Activated CD4-positive, alpha-beta memory T cell treated with anti-CD3 and anti-CD28 coated beads, Interleukin-2, amount 10 ng/mL, durations not matched to agents 7 days and 5 days (primary cell): ENCODE measurements at places on chromosomes 2 and 18.

DNA sequence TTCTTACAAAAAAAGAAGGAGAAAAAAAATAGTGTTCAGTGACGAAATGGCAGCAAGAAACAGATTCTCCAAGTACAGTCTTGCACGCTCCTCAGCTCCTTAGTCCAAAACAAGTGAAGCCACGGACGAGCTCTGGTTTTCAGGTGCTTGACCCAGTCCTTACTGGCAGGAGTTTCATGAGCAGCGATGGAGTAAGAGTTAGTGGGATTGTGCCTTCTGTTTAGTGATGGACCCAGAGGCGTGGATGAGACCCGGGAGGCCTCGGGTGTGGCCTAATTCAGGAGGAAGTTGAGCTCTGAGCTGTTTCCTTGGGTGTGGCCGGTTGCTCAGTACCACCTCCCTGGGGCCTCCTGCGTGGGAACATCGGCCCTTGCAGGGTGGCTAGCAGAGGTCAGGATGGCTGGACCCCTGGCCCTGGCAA is 52.0 kb downstream of the KIF5C start:
- DNase-seq, result peak; percentile 68

- DNase-seq, result no peak
Measured at GRCh38 chr2:185507719-185508118, 230.9 kb upstream of the FSIP2 start.

DNA sequence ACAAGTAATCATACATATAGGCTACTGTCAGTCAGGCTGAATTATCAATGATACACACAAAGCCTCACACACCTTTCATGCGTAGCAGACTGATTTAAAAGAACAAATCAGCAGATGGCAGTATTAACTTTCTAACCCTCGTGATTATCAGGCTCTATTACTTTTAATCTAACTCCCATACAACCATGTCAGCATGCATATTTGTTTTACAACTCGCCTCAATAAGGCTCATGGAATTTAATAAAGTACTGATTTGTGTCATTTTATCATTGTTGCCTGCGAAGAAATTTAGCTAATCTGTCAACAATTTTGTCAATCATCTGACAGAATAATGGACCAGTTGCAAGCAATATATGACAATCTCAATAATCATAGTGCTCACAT is 82.8 kb downstream of the SLC25A12 start:
- DNase-seq, result no peak

DNA sequence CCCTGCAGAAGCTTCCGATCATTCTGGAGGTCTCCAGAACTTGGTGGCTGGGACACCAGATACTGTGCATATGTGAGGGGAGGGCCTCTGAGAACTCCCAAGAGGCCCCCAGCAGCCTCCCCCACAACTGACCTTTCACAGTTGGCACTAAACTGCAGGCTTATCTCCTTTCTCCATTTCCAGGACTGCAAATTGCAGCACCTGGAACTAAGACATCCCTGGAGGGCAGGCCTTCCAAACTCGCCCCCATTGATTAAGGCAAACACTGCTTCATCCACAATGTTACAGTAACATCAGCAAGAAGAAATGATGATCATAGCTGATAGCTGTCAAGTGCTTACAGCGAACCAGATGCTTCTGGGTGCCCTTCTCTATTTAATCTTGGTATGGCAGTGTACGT is 67.9 kb downstream of the TGOLN2 start:
- no peak for DNase-seq

- no peak for DNase-seq
Measured at GRCh38 chr2:69077252-69077950, 64.4 kb downstream of the ANTXR1 start.

DNA sequence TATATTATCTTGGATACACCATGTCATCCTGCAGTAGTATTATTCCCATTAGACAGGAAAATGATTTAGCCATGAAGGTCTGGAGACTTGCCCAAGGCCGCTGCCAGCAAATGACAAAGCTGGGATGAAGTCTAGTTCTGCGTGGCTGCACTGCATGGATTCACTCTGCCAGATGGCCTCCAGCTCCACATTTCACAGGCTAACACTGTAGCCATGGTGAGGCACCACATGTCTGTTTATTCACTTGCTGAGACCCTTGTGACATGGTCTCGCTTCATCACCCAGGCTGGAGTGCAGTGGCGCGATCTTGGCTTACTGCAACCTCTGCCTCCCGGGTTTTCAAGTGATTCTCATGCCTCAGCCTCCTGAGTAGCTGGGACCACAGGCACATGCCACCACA is 31.5 kb upstream of the SCG2 start:
- DNase-seq, result no peak

DNA sequence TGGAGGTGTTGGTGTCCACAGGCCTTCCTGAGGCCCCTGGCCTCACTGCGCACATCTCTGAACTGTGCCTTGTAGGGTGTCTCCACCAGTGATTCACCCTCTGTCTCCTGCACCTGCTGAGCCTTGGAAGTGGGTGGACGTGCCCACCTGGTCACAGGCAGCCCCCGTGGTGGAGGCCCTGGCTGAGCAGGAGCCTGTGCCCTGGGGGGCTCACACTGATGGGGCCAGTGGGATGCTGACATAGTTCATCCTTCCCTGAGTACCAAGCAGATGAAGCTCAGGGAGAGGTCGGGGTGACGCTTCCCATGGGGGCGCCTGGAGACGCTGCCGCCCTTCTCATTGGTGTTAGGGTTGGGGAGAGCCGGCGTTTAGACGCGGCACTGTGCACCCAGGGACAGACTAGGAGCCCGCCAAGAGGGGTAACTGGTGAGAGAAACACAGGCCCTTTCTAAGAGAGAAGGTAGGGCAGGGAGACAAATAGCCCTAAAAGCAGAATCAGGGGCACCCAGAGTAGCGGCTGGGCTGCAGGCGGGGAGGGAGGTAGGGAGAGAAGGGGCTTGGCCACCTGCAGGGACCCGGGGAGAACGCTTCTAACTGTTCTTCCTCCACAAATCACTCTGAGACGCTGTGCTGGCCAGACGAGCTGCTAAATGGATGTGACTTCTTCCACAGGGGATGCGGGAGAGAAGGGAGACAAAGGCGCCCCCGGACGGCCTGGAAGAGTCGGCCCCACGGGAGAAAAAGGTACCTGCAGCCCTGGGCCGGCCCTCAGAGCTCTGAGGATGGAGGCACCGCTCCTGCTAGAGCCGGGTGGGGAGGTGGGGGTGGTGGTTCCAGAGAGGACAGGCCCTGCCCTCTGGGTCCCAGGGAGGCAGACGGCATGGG is 18.0 kb downstream of the COLEC11 start:
- DNase-seq, result peak; percentile 11

DNA sequence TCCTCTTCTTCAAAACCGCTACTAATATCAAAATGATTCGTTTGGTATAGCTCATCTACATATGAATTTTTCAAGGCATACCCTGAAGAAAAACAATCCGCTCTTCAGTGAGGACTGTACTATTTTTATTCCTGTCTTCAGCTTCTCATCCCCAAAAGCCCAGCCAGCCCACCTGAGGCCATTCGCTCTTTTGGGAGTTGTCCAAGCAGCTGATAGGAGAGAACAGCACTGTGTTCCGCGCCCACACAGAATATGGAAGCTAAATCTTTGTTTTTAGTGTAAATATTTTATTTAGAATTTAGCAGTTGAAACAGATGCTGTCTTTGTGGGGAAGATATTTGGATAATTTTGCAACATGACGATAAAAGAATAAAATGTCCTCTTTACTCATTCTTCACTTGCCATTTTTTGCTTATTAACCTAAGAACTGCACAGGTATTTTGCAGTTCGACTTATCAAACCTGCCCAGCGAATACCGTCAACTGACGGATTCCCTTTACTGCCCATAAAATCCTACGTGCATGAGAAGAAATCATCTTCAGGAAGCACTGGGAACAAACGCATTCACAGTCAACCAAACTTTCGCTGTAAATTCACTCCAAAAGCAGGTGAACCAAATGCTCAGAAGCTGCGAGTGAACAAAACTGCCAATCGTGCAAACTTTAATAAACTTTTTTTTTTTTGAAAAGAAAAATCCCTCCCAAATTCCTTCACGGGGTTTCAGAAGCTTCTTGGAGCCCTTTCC is 3.4 kb downstream of the ZNF521 start:
- DNase-seq, result no peak

DNA sequence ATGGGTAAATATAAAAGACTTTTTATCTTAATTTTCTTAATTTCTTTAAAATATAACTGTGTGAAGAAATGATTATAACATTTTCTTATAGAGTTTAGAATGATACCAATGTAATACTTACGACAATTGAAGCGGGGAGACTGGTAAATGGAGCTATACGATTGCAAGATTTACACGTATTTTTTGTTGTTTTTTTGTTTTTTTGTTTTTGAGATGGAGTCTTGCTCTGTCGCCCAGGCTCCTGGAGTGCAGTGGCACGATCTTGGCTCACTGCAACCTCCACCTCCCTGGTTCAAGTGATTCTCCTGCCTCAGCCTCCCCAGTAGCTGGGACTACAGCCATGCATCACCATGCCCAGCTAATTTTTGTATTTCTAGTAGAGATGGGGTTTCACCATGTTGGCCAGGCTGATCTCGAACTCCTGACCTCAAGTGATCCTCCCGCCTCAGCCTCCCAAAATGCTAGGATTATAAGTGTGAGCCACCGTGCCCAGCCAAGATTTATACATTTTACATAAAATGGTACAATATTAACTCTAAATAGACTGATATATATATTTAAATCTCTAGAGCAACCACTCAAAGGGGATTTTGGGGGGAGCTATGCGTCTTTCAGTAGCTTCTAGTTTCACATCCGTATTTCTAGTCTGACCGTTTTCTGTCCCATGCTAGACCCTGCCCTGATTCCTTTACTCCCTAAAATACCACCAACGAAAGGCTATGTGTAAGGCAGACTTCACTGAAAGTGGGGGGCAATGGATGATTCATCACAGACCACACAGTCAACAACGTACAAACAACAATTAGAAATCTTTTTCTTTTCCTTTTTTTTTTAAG is 28.2 kb upstream of the ATG16L1 start:
- DNase-seq, result no peak

DNA sequence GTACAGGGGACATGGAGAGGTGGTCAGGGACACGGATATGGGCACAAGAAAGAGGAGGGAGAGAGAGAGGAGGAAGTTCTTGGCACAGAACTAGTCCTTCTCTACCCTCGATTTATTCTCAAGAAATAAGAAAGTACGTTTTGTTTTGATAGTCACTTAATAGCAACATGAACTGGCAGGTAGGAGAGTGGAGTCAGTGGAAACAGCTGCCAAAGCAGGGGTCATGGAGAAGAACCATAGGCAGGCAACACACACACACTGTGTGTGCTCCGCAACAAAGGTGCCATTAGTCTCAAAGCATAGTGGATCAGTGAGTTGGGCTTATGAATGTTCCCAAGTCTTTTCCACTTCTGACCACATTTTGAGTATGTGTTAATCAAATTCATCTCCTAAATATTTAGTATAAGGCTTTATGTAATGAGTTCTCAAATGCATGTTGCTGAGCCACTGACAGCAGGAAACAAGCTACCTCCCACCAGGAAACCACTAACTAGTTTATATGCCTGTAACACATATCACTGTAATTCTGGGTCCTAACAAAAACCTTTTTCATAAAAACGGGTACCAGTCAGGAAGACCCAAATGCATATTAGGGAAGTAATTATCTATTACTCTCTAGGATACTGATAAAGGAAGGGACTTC is 41.1 kb downstream of the IWS1 start:
- DNase-seq, result no peak

- no peak for DNase-seq
Measured at GRCh38 chr2:191158747-191159146, 8.0 kb upstream of the STAT4 start.

DNA sequence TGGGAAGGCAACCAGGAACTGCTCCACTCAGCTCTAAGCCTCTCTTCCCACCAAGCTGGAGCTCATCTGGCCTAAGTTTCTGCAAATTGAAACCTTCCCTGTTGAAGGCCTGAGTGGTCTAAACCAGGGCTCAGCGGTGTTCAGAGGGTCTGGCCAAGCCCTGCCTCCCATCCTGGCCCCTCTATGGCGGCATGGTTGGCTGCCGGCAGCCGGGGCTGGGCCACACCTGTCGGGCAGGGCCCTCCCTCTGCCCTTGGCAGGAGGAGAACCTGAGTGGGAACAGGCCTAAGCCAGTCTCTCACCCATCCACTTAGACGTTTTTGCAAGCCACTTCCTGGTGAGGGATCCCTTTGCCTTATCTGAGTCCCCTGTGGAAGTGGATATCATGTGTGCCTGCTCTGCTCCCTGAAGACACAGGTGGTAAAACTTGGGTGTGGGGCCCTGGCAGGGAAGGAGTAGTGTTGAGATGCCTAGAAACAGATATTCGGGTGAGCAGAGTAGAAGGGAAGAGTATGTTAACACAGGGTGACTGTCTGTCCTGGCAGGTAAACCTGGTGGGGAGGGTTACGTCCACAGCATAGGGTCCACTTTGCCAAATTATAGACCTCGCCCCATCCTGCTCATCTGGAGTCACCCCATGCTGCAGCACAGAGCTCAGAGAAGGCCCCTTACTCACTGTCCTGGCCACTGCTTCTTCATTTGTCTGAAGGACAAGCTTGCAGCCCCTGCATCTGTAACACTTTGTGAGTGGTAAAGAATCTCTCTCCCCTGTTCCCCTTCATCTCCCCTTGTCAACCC is 63.0 kb upstream of the SIX2 start:
- no peak for DNase-seq

- DNase-seq, result no peak
Measured at GRCh38 chr2:133378928-133379549, 189.2 kb downstream of the NCKAP5 start.

DNA sequence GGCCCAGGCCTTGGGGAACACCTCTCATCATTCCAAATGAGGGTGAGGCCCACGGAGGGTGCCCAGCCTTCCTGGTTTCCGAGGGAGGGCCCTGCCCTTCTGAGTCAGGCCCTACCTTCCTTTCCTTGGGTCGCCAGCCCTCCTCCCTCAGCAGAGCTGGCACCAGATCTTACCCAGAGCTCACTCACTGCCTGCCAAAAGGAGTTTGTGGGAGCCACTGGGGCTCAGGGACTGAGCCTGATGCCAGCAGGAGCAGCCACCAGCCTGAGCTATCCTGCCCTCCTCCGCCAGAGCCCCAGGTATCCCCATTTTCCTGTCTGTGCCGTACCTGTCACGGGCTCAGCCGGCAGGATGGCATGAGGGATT is 64.1 kb downstream of the NRP2 start:
- DNase-seq, result no peak

GRCh38 chr18:73679941-73680712 is 467.5 kb downstream of the FBXO15 start:
- no peak for DNase-seq

DNA sequence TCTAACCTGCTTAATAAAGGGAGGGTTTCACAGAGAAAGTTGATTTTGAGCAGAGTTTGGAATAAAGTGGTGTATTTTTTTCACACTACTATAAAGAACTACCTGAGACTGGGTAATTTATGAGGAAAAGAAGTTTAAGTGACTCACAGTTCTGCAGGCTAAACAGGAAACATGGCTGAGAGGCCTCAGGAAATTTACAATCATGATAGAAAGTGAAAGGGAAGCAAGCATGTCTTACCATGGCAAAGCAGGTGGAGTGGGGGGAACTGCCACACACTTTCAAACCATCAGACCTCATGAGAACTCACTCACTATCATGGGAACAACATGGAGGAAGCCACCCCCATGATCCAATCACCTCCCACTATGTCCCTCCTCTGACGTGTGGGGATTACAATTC is 546.7 kb downstream of the EPHA4 start:
- no peak for DNase-seq

GRCh38 chr2:74488643-74489481 is 6.0 kb downstream of the TTC31 start:
- DNase-seq, result no peak

GRCh38 chr18:79371561-79372121 is 24.1 kb upstream of the NFATC1 start:
- DNase-seq, result no peak

- DNase-seq, result peak; percentile 12
Measured at GRCh38 chr2:98907966-98908905, 27.8 kb downstream of the CRACDL start.

- DNase-seq, result no peak
Measured at GRCh38 chr2:234139755-234140154, 89.3 kb downstream of the SPP2 start.
